ENCODE measurements at places on chromosomes 3 and 15.

GRCh38 chr3:83523470-83524073, 1435.2 kb upstream of the CADM2 start:
- no peak for DNase-seq

DNA sequence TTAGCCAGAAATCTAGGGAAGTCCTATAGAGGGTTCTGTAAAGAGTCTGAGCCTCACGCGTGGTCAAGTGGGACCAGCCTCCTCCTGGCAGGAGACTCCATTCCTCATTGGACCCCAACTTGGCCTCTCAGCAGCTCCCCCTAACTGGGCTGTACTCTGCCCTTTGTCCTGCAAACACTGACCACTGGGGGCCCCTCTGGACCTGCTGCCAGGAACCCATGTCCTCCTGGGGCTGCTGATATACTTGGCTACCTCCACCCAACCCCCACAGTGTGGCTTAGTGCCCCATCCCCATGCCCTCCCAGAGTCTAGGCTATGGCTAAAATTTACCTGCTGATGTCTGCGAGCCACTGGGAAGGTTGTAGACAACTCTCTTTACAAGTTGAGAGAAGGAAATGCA, 62.7 kb downstream of the UBP1 start:
- no peak for DNase-seq

- DNase-seq = no peak
Measured at GRCh38 chr3:57079474-57079831, 19.0 kb downstream of the SPATA12 start.

GRCh38 chr3:113354307-113354706, 87.0 kb downstream of the CFAP44 start:
- DNase-seq = no peak

GRCh38 chr3:8851703-8852102, 82.3 kb upstream of the OXTR start:
- no peak for DNase-seq

GRCh38 chr3:171614318-171614921, 154.2 kb upstream of the TNIK start:
- no peak for DNase-seq

GRCh38 chr15:48396020-48396419, 64.8 kb downstream of the DUT start:
- no peak for DNase-seq

DNA sequence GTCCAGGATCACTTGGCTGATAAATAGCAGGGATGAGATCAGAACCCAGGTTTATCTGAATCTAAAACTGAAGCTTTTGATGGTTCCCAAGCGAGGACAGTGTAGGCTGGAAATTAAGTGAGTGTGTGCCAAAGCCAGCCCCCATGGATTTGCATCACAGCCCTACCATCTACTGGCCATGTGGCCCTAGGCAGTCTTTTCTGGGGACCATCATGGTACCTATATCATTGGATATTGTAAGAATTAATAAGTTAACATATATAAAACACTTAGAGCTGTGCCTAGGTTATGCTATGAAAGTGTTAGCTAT, 32.8 kb upstream of the SSR3 start:
- DNase-seq = no peak

GRCh38 chr3:183185696-183186095, 23.2 kb upstream of the LAMP3 start:
- DNase-seq = no peak

DNA sequence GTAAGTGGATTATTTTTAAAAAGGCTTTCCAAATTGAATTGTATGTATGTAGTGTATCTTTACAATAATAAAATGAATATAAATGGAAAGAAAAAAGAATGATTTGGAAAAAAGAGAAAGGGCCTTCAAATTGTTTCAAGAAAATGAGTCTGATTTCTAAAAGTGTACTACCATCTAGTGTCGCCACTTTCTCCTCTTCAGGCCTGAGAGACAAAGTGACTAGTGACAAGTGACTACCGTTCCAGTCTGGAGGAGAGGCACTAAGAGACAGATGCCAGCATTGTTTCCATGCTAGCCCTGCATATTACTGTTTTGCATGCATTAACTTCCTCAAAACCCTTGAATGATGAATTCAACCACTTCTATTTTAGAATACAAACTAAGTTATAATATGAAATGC, 39.3 kb downstream of the P3H2 start:
- DNase-seq = no peak
